Naive thymus-derived CD4-positive, alpha-beta T cell (primary cell): ENCODE measurements at places on chromosomes 4 and X. TPM values are rescaled to one million over a fixed set of nuclear protein-coding genes. Genes with fewer than 3 reads are reported as not detected.
A peak's percentile ranks its signal among the peaks of the same experiment; 100 is the strongest.

DNA sequence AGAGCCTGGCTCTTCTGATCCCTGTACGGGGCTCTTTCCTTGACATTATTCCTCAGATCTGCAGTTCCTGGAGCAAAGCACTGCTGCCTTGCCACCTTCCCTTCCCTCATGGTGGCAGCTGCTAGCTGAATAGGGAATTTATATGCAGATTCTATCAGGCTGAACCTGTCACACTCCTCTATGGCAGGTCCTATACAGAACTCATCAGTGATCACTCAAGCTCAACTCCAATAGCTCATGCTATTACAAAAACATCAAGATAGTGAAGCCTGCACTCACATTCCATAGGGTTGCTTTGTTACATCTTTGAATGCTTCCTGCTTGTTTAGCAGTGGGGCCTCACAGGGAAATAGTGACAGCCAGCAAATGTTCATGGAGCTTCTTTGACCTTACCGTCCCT, 71.7 kb downstream of the SLC2A9 start:
- H3K27ac ChIP-seq = no peak overlapping the region
- H3K4me1 ChIP-seq = no peaks in the 10 kb centered on the region
- H3K4me3 ChIP-seq = no peak overlapping the region
- DNase-seq = no peak
- no peaks in the 10 kb centered on the region for H3K27me3 ChIP-seq

- no peaks in the 10 kb centered on the region for H3K27me3 ChIP-seq
- no peak overlapping the region for H3K4me3 ChIP-seq
- H3K4me1 ChIP-seq = no peaks in the 10 kb centered on the region
- peaks cover 16% of the 10 kb centered on the region for H3K36me3 ChIP-seq
- no peak overlapping the region for H3K27ac ChIP-seq
Measured at GRCh38 chr4:36111172-36111571, 133.1 kb downstream of the ARAP2 start.

- no peaks in the 10 kb centered on the region for H3K36me3 ChIP-seq
- no peak for DNase-seq
- no peak overlapping the region for H3K27ac ChIP-seq
- no peak overlapping the region for H3K4me3 ChIP-seq
- no peaks in the 10 kb centered on the region for H3K27me3 ChIP-seq
- H3K4me1 ChIP-seq = no peaks in the 10 kb centered on the region
Measured at GRCh38 chr4:129062580-129062979, 30.8 kb downstream of the SCLT1 start.

Gene AKAP14
- not detected for total RNA-seq

Gene MTNR1A
- not detected in 2 replicates for total RNA-seq

Gene TGIF2LX
- not detected for total RNA-seq

GRCh38 chrX:7202206-7202605, 54.3 kb upstream of the PUDP start:
- H3K27ac ChIP-seq = no peak overlapping the region
- H3K27me3 ChIP-seq = no peaks in the 10 kb centered on the region
- DNase-seq = no peak
- no peak overlapping the region for H3K4me3 ChIP-seq

GRCh38 chr4:26331380-26331950, 10.7 kb downstream of the RBPJ start:
- H3K36me3 ChIP-seq = no peaks in the 10 kb centered on the region
- no peak overlapping the region for H3K4me3 ChIP-seq
- no peak overlapping the region for H3K27ac ChIP-seq
- no peaks in the 10 kb centered on the region for H3K4me1 ChIP-seq

DNA sequence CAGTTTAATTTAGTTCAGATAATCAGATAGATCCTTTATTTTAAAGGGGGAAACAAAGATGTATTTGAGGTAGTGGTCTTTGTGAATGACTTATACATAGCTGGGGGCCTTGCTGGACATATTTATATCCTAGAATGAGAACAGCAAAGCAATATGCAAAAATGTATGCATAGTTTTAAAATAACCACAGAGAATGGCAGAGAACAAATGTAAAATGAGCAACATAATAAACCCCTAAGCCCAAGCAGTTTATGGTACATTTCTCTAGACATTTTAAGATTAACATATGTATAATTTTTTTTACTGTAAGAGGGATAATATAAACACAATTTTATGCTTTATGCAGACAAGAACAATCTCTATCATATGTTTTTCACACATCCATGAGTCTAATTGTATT, 434.2 kb upstream of the SMIM31 start:
- no peaks in the 10 kb centered on the region for H3K36me3 ChIP-seq
- H3K27ac ChIP-seq = no peak overlapping the region
- no peaks in the 10 kb centered on the region for H3K4me1 ChIP-seq
- H3K27me3 ChIP-seq = no peaks in the 10 kb centered on the region
- no peak overlapping the region for H3K4me3 ChIP-seq

GRCh38 chr4:4775493-4776004, 83.9 kb upstream of the MSX1 start:
- no peaks in the 10 kb centered on the region for H3K27me3 ChIP-seq
- H3K4me3 ChIP-seq = no peak overlapping the region
- no peaks in the 10 kb centered on the region for H3K4me1 ChIP-seq
- DNase-seq = no peak
- H3K27ac ChIP-seq = no peak overlapping the region

DNA sequence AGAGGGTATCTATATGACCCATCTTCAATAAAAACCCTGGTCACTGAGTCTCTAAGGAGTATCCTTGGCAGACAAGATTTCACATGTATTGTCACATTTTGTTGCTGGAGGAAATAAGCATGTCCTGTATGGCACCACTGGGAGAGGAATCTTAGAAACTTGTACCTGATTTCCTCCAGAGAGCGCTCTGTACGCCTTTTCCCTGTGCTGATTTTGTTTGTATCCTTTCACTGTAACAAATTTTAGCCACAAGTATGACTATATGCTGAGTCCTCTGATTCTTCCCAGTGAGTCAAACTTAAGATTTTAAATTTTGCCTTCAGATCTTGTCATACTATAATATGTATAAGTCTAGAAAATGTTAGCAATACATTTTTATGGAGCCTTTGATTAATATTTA, 102.8 kb downstream of the ITIH6 start:
- no peaks in the 10 kb centered on the region for H3K4me1 ChIP-seq
- no peaks in the 10 kb centered on the region for H3K36me3 ChIP-seq
- H3K27ac ChIP-seq = no peak overlapping the region

GRCh38 chrX:53930515-53931380, 113.5 kb downstream of the PHF8 start:
- H3K4me1 ChIP-seq = peaks cover 7% of the 10 kb centered on the region
- H3K27me3 ChIP-seq = no peaks in the 10 kb centered on the region
- no peaks in the 10 kb centered on the region for H3K36me3 ChIP-seq
- H3K4me3 ChIP-seq = no peak overlapping the region
- DNase-seq = no peak

- no peak overlapping the region for H3K27ac ChIP-seq
- no peak overlapping the region for H3K4me3 ChIP-seq
- no peaks in the 10 kb centered on the region for H3K27me3 ChIP-seq
- DNase-seq = no peak
- H3K36me3 ChIP-seq = no peaks in the 10 kb centered on the region
- no peaks in the 10 kb centered on the region for H3K4me1 ChIP-seq
Measured at GRCh38 chr4:151522866-151523519, 114.0 kb downstream of the FHIP1A start.

Gene SULT1E1
- total RNA-seq = not detected

DNA sequence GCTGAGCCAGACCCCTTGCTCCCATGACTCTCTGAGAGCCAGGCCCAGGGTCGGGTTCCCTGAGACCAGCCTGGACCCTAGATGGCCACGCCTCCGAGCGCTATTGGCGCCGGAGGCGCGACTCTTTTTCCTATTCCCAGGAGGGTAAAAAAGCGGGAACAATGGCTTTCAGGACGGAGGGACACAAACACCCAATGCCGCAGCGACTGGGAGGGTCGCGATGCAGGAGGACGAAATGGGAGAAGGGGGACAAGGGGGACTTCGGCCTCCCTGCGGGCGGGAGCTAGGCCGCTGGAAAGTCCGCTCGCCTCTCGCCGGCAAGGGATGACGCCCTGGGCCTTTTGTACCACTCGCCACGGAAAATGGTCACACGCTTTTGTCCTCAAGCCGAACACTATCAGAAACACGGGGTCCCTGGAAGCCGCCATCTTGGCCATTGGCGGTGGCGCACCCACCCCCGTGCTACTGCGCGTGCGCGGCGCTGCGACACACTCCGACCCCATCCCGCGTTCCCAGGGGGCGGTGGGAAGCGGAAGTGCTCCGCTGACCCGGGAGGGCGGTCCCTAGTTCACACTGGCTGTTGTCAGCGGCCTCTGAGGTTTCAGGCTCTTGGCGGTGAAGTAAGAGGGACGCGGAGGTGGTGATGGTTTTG, 98.4 kb downstream of the ZNF674 start:
- H3K4me3 ChIP-seq = peak overlapping the region; percentile 83
- peak; percentile 78 for DNase-seq
- peaks cover 11% of the 10 kb centered on the region for H3K36me3 ChIP-seq
- peak overlapping the region; percentile 86 for H3K27ac ChIP-seq

- DNase-seq = no peak
- H3K27ac ChIP-seq = no peak overlapping the region
- H3K27me3 ChIP-seq = peaks cover 6% of the 10 kb centered on the region
Measured at GRCh38 chr4:78059938-78060337, 2.8 kb downstream of the FRAS1 start.

DNA sequence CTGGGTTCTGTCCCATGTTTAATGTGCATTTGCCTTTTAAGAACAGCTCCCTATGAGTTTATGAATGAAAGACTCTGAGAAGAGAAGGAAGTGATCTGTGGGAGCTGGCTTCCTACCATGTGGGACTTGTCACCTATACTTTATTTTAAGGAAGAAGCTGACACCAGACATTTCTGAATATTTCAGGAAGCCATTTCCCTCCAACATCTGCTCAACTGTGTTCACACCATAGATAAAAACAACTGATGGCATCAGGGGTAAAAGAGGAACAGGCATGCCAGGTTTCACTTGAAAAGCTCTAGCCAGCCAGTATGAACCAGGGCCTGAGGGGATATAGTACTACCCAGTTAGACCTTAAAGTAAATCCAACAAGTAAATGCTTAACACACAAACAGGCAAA, 116.0 kb downstream of the COL4A6 start:
- H3K4me1 ChIP-seq = no peaks in the 10 kb centered on the region
- no peak overlapping the region for H3K27ac ChIP-seq
- H3K4me3 ChIP-seq = no peak overlapping the region
- no peaks in the 10 kb centered on the region for H3K27me3 ChIP-seq
- no peak for DNase-seq

- H3K27ac ChIP-seq = peak overlapping the region; percentile 76
- no peaks in the 10 kb centered on the region for H3K27me3 ChIP-seq
- H3K4me3 ChIP-seq = peak overlapping the region; percentile 68
- peaks cover 4% of the 10 kb centered on the region for H3K36me3 ChIP-seq
- DNase-seq = peak; percentile 90
Measured at GRCh38 chr4:139554893-139555704, 920 bp downstream of the SETD7 start.

GRCh38 chr4:10762561-10762960, 78.0 kb upstream of the CLNK start:
- H3K27me3 ChIP-seq = no peaks in the 10 kb centered on the region
- no peaks in the 10 kb centered on the region for H3K36me3 ChIP-seq
- H3K27ac ChIP-seq = no peak overlapping the region

Gene FMR1NB
- total RNA-seq = not detected

GRCh38 chr4:145045180-145045579, 52.8 kb downstream of the ANAPC10 start:
- H3K4me3 ChIP-seq = no peak overlapping the region
- no peak for DNase-seq
- no peak overlapping the region for H3K27ac ChIP-seq
- no peaks in the 10 kb centered on the region for H3K27me3 ChIP-seq
- no peaks in the 10 kb centered on the region for H3K4me1 ChIP-seq

Gene DACH2
- not detected for total RNA-seq

- no peaks in the 10 kb centered on the region for H3K4me1 ChIP-seq
- no peak overlapping the region for H3K4me3 ChIP-seq
- H3K27me3 ChIP-seq = no peaks in the 10 kb centered on the region
- H3K27ac ChIP-seq = no peak overlapping the region
Measured at GRCh38 chr4:3335982-3336381, 43.2 kb downstream of the RGS12 start.

DNA sequence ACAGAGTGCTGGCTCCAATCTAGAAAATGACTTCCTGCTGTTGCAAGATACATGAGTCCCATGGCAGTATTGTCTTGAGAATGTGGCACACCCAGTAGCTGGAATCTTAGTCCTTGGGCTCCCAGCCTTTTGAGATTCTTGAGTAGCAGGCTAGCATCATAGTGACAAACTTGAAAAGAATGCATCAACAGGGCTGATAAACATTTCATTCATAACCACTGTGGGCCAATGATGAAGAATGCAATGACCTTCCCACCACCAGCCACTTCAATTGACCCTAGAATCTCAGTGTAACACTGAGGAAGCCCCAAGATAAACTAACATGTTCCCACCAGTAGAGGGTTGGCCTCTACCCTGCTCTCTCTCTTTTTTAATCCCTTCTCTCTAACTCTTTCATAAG, 329.3 kb downstream of the GBA3 start:
- no peaks in the 10 kb centered on the region for H3K36me3 ChIP-seq
- no peak overlapping the region for H3K27ac ChIP-seq
- H3K4me1 ChIP-seq = no peaks in the 10 kb centered on the region
- no peak overlapping the region for H3K4me3 ChIP-seq
- DNase-seq = no peak

Gene AFP
- not detected for total RNA-seq

- H3K27me3 ChIP-seq = no peaks in the 10 kb centered on the region
- no peak for DNase-seq
- H3K36me3 ChIP-seq = no peaks in the 10 kb centered on the region
- H3K4me1 ChIP-seq = no peaks in the 10 kb centered on the region
- H3K27ac ChIP-seq = no peak overlapping the region
Measured at GRCh38 chrX:19640693-19641374, 125.5 kb upstream of the MAP3K15 start.

- no peak overlapping the region for H3K4me3 ChIP-seq
- H3K27me3 ChIP-seq = no peaks in the 10 kb centered on the region
- no peaks in the 10 kb centered on the region for H3K4me1 ChIP-seq
- H3K27ac ChIP-seq = no peak overlapping the region
- no peaks in the 10 kb centered on the region for H3K36me3 ChIP-seq
- DNase-seq = no peak
Measured at GRCh38 chr4:99121008-99121407, 23.1 kb downstream of the ADH4 start.

GRCh38 chrX:37796805-37797204, 16.9 kb downstream of the CYBB start:
- no peak overlapping the region for H3K4me3 ChIP-seq
- no peaks in the 10 kb centered on the region for H3K36me3 ChIP-seq
- peaks cover 15% of the 10 kb centered on the region for H3K4me1 ChIP-seq
- no peaks in the 10 kb centered on the region for H3K27me3 ChIP-seq
- DNase-seq = no peak
